ENCODE measurements at places on chromosomes 7 and 10.

GRCh38 chr10:78405231-78405630, 371.6 kb downstream of the RPS24 start:
- DNase-seq: no peak

DNA sequence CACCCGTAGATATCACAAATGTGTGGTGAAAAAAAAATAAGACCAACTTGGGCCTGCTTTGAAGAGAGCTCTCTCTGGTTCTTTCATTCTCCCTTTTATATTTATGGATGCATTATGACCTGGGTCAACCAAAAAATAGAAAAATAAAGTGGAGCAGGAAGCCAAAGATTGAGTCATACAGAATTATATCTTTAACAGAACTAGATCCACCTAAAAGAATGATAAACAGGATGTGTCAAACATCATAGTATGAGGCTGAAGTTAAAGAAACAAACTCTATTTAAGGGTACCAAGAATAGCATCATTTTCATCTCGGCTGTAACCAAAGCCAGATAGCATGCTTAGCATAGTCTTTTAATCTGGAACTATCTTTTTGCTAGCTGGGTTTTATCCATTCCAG, 28.8 kb upstream of the NMT2 start:
- DNase-seq: no peak

GRCh38 chr7:158415316-158415715, 172.3 kb downstream of the PTPRN2 start:
- DNase-seq: no peak

DNA sequence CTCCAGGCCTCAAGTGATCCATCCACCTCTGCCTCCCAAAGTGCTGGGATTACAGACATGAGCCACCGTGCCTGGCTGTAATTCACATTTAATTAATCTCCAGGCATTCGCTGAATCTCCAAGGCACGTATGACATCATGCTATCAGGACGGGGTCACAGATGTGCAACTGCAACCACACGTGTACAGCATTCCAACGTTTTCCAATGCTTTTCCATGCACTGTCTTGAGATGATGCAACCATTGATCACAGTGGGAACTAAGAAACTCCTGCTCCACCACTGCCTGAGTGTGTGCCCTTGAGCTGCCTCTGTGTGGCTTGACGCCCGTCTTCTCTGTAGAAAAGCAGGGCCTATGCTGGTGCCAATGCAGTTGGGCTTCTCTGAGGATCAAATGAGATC, 119.8 kb upstream of the LYZL2 start:
- DNase-seq: no peak

- peak; percentile 62 for DNase-seq
Observed at GRCh38 chr10:7258948-7259523, 151.8 kb downstream of the SFMBT2 start.

GRCh38 chr10:28139138-28139537, 140.3 kb upstream of the ODAD2 start:
- DNase-seq: no peak

DNA sequence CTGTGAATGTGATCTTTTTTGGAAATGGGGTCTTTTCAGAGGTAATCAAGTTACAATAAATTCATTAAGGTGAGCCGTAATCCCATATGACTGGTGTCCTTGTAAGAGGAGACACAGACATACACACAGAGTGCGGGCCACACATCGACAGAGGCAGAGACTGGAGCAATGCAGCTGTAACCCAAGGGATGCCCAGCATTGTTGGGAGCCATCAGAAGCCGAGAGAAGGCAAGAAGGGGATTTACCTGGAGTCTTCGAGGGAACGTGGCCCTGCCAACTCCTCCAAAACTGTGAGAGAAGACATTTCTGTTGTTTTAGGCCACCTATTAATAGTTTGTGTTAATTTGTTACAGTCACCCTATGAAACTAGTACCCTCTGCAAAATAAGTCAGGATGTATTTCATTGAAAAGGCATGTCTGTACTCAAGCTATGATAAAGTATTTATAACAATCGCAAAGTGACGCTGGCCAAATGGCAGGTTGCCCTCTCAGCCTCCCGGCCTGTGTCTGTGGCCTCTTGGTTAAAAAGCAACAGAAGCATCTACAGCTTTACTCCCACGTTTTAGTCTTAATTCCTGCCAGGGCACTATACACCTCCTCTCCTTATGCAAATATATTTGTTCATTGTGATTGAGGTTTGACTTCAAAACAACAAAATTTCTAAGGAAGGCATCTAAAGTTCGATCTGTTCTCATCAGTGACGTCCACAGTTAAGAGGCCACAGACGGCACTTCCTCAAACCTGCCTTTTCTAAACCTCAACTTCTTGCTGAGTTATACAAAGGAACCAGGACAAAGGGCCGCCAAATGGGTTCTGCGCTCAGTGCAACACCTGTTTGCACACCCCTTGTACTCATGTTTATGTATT, 46.8 kb downstream of the HIPK2 start:
- DNase-seq: no peak

DNA sequence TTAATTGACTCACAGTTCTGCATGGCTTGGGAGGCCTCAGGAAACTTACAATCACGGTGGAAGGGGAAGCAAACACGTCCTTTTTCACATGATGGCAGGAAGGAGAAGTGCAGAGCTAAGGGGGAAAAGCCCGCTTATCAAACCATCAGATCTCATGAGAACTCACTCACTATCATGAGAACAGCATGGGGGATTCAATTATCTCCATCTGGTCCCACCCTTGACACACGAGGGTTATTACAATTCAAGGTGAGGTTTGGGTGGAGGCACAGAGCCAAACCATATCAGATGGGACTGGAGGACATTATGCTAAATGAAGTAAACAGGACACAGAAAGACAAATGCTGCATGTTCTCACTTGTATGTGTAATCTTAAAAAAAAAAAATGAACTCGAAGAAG, 141.4 kb upstream of the HABP2 start:
- no peak for DNase-seq

GRCh38 chr10:35225204-35225603, 98.6 kb downstream of the CREM start:
- no peak for DNase-seq

DNA sequence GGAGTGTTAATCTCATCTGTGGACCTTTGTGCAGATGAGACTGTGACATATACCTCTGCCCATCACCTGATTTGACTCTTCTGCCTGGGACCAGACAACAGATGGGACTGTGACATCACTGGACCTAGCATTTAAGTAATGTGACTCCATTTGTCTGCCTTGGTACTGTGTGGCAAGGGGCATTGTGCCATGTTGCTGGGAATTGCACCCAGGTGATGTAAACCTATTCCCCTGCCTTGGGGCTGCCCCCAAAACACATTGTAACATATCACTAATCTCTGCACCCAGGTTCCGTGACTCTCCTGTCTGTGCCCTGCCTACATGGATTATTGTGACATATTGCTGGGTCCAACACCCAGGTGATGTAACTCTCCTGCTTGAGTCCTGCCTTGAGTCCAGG, 40.4 kb upstream of the ZNF680 start:
- DNase-seq: no peak

DNA sequence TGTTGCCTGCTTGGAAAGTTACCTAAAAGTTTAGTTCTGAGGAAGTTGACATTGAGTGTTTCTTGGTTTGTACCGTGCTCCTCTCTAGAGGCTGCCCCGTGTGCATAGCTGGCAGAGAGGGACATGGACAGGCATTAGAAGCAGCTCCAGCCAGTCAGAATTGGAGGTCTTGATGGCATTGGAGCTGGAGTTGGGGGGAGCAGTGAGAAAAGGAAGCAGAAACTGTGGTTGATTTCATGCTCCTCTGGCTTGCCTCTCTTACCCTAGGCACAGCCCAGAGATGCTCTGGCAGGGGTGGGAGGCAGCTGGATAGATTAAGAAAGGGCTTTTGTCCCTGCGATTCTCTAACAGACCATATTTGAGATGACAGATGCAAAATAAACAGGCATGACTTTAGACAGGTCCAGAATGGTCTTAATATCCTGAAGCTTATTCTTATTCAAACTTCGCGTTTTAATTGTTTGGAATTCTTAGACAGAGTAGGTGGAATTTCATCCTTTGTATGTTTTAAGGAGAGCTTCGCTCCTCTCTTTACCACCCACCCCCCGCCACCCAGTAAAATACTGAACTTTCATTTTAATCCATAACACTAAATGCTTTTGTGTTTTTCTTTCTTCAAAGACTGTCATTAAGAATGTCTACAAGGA, 73.5 kb upstream of the GLCCI1 start:
- no peak for DNase-seq

DNA sequence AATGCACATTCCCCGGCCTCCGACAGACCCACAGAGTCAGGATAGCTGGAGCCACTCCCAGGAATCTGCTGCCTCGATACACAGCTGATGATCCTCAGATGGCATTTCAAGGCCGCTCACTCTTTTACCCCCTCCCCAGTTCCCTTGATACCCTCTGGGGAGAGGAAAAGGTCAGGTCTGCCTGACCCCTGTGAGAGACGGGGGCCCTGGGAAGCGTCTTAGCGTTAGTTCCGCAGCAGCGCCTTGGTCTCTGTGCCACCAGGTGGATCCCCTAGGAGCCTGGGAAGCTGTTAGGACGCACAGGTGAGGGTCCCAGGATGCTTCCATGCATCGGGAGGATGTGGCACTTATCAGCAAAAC, 420.5 kb upstream of the FOXK1 start:
- DNase-seq: no peak

Data from activated naive CD4-positive, alpha-beta T cell treated with Interleukin-2 at 50 U/mL for 16 hours (primary cell).